Kasumi-1 (cell line): ENCODE measurements at places on chromosomes 4 and X.

- DNase-seq = no peak
These were observed 192.0 kb downstream of the PPP3CA start for GRCh38 chr4:101155368-101155767.

GRCh38 chrX:1754077-1754476 is 139.2 kb downstream of the ASMT start:
- no peak for DNase-seq

DNA sequence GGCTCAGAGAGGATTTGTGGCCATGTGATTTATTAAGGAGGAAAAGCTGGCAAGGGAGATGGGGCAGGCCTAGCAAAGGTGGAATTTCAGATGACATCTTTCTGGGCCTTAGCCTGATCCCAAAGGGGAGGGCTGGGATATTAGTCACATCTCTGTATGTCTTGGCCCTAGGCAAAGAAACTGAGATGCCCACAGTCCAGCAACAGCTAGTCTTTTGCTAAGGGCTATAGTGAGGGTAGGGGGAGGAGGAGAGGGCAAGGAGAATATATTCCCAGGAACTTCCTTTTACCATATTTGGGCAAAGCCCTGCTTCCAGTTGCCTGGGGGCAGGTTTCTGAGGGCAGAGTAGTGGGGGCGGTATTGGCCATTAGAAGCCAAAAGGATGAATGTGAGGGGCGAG is 209.8 kb upstream of the NR3C2 start:
- DNase-seq = no peak

GRCh38 chr4:7812231-7812857 is 127.3 kb downstream of the AFAP1 start:
- no peak for DNase-seq

GRCh38 chr4:177271091-177271490 is 38.6 kb upstream of the NEIL3 start:
- DNase-seq = no peak

DNA sequence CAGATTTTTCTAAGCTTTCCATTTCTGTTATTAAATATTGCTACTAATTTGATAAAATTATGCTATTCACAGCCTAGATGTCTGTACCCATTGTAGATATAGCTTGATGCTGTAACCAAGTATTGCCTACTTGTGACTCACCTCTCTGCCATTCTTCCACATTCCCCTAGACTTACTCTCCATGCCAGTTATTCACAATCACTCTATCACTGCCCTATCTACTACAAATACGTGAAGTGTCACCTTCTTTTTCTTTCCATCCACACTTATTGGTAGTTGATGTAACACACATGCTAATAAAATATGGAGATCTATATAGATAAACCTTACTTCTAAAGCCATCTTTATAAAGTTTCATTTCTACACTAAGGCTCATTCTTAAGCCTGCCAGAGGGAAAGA is 179.4 kb upstream of the PACRGL start:
- no peak for DNase-seq

DNA sequence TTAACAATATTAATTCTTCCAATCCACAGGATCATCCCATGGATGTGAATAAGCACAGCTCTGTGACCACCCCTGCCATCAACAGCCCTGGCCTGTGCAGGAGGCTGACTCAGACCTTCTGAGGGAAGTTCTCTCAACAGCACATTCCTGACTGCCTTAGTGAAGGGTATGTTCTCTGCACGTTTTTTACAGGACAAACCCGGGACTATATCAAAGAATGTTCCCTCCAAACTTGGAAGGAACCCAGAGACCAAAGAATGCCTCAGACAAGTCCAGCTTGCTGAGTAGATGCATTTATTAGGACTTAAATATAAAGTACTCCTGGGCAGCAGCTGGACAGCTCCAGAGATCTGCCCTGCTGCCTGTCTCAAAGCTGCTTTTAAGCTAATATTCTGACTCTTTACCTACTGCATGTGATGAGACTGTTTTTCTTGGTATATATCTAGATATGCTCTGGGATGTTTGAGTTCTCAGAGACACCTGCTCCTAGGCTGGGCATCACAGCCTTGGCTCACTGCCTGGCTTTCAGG is 1127.8 kb upstream of the PRKX start:
- DNase-seq = peak; percentile 17

DNA sequence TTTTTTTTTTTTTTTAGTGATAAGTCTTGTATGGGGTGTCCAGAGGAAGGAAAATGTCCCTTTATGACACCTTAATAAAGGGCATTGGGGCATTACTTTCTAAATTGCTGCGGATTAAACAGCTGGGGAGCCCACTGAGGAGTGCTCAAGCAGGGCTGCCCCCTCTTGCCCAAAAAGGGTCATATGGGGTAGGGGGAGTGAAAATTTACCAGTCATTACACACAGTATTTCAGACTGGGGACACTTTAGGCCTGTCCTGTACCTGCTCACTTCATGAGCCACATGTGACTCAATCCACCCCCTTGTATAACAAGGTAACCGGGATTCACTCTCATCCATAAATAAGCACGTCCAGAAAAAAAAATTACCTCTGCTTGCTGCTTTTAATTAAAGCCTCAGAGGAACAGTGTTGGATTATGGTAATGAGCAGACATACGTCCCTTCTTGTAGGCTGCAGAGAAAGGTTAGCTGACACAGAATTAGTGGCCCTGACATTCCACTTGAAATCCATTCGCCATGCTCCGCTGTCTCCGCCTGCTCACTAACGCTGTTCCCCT is 1.8 kb downstream of the PRDM8 start:
- DNase-seq = no peak

GRCh38 chr4:137768196-137768595 is 235.9 kb upstream of the PCDH18 start:
- no peak for DNase-seq

DNA sequence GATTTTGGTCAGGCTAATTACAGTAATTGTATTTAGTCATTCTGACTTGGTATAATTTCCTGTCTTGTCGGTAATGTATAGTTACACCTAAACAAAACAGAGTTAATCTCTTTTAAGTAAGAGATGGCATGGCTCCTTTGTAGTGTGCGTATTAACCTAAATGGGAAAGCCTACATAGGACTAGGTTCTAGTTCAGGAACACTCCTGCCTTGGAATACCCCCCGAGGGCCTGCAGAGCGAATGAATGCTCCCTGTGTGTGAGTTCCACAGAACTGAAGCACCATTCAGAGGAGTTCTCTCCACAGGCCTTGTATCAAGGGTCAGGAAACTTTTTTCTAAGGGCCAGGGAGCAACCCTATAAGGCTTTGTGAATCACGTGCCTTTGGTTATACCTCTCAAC is 44.9 kb upstream of the STIM2 start:
- no peak for DNase-seq

- DNase-seq = peak; percentile 81
These were observed 147.4 kb downstream of the SMIM20 start for GRCh38 chr4:26061248-26061986.

GRCh38 chr4:73344106-73344505 is 60.0 kb upstream of the ALB start:
- no peak for DNase-seq

DNA sequence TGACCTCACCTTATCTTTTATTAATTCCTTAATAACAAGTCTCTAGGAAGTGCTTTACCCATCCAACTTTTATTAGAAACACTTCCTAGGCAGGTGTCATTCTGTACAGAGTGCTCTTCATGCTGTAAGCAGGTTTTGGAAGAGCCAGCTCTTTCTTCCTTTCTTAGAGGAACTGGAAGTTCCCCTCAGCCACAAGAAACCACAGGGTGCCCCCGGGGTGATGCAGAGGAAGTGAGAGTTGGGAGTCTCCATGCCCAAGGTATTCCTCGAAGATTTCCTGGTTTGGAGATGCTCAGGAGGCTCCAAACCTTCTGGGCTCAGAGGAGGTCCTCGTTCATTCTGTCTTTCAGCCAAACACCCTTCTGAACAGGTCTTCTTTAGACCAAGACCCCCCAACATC is 83.8 kb downstream of the EGF start:
- peak; percentile 39 for DNase-seq

GRCh38 chr4:100022792-100023222 is 72.7 kb upstream of the H2AZ1 start:
- no peak for DNase-seq

DNA sequence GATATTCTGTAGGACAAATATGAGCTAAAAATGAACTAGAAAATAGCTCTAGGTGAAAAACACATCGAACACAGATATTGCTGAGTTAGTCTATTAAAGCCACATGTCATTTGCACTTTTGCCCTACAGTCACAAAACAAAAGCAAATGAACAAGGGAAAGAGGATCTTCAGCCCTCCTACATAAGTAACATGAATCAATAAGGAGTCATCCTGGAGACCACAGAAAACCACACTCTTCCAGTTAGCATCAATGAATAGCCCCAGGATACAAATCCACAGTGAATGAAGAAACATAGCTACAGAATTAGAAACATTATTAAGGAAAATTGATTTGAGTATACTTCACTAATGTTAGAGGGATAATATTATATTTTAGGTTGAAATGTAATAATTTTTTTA is 311.4 kb downstream of the MAPK10 start:
- no peak for DNase-seq

- DNase-seq = no peak
These were observed 76.9 kb downstream of the COL4A6 start for GRCh38 chrX:108361316-108361715.

DNA sequence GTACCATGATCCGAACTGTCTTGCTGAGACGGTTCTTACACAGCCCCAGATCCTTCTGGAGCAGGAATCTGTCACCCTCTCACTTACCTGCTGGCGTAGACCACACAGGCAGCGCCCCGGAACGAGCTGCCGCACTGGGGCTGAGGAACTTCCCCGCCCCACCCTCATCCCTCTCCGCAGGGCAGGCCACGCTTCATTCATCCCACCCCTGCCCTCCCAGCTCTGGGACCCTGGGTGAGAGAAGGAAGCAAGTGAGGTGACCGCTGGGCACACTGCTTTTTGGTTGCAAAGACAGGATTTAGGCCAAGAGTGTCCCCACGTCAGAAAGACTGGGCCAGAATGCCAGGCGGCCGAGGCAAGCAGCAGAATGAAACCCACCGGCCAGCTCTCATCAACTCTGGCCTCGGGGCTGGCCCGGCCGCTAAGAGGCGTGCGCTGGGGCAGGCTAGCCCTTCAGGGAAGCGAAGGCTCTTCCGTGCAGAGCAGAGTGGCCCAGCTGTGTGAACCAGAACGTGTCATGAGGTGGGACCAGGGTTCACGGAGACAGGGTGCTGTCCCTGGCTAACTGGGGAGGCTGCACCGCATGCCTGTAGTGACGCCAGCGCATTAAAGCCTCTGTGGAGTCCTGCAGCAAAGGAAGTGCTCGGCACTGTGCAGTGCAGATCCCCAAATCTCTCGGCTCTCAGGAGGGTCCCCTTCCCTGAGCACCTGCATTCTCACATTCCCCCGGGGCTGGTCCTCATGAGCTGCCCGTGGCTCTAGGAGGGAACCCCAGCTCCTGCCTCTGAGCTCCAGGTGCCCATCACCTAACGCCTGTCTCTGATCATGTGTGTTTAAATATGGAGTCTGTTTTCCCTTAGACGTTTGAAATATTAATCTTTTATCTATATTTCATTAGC is 6.4 kb downstream of the LRPAP1 start:
- DNase-seq = no peak

GRCh38 chrX:50815120-50815519 is 1.1 kb upstream of the SHROOM4 start:
- no peak for DNase-seq

DNA sequence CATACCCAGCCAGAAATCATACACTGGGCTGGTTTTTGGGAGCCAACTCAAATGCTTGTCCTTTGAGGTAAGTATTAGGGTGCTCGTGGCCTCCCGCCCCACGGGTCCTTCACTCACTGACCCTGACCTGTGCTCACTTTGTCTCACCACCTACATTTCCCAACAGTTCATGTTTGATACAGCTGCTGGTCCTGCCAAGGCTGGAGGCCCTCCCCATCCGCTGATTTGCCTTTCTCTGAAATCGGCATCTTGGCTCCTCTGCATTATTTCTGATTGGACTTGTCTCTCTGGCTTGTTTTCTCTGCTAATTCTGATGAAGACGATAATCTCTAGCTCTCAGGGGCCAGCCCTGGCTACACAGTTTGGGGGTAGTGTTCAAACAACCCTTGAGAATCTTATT is 70.2 kb downstream of the SORBS2 start:
- DNase-seq = no peak

DNA sequence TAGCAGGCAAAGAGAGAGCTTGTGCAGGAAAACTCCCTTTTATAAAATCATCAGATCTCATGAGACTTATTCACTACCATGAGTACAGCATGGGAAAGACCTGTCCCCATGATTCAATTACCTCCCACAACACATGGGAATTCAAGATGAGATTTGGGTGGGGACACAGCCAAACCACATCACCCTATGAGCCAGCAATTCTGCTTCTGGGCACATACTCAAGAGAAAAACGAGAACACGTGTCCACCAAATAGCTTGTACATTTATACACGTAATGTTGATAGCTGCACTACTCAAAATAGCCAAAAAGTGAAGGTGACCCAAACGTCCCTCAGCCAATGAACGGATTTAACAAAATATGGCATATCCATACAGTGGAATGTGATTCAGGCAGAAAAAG is 94.5 kb upstream of the DHRSX start:
- no peak for DNase-seq

DNA sequence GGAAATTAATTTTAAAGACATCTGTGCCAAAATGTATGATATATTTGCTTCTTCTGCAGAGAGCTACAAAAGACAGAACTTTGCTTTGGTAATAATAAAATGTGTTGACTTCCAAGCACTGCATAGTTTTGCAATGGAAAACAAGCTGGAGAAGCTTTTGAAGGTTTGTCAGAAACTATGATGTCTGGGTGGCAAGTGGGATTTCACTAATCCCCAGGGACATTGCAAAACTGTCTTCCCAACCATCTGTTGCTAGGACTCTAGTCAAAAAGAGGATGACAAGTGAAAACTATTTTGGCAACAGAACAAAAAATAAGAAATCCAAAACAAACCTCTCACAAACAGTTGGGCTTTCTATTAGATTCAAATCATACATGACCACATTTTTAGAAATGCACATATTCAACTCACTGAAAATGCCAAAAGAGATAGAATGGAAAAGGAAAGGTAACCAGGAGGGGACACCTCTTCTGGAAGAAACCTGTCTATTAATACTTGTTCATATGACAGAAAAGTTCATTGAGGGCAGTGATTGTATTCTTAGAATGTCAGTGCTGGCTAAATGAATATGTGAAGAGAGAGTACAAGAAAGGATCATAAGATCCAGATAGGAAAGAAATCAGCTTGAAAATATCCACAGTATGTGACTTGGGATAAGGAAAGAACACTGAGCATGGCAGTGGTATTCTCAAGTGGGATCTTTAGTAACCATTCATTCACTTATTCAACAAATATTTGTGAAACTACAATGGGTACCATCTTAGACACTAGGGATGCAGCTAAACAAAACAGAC is 228.0 kb downstream of the RASL11B start:
- DNase-seq = no peak
